Fibroblast of skin of left biceps (primary cell): ENCODE measurements at places on chromosomes 5 and 9.

GRCh38 chr5:38758774-38759600, 86.8 kb upstream of the OSMR start:
- DNase-seq, result peak; percentile 72

DNA sequence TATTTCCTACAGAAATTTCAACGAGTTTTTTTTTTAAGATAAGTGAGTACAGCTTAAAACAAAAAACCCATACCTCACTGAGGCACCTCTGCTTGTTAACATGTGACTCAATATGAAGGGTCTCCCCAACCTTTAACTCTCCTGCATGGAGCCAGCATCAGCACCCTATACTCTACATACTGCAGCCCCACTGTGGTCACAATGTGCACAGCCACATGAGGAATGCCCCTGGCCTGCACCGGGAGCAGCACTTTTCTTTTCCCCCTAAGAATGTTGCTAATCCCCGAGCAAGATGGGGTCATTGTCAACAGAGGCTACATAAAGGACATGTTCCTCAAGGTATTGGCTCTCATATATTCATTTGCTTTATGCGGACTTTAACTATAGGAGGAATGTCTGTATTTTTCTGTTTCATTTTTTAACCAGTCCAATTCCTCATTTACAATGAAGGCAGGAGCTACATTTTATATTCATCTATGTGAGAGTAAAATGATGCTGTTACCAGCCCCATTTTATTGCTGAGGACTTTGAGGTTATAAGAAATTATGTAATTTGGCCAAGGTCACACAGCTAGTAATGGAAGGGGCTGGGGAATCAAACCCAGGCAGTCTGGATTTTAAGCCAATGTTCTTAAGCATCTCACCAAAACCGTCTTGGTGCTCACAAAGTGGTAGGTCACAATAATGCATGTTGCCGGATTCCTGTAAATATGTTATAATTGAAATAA, 93.0 kb downstream of the APBA1 start:
- no peak for DNase-seq

- no peak for DNase-seq
These were observed 12.0 kb upstream of the PHYKPL start for GRCh38 chr5:178244576-178244975.

DNA sequence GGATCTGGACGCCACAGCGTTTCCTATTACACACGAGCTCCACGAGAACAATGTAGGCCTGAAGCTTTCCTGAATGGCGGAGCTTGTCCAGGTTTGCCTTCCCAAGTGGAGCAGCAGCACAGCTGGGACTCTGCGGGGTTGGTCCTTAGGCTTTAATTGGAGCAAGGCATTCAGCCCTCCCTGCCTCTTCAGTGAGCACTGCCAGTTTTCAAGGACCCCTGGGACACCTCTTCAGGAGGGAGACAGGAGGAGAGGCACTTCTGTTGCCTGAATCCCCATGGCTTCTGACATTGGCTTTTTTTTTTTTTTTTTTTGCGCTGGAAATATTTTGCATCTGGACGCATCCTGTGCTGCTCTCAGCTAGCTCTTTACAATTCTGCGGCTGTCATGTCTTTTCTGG, 179.4 kb downstream of the SEMA6A start:
- DNase-seq, result no peak

DNA sequence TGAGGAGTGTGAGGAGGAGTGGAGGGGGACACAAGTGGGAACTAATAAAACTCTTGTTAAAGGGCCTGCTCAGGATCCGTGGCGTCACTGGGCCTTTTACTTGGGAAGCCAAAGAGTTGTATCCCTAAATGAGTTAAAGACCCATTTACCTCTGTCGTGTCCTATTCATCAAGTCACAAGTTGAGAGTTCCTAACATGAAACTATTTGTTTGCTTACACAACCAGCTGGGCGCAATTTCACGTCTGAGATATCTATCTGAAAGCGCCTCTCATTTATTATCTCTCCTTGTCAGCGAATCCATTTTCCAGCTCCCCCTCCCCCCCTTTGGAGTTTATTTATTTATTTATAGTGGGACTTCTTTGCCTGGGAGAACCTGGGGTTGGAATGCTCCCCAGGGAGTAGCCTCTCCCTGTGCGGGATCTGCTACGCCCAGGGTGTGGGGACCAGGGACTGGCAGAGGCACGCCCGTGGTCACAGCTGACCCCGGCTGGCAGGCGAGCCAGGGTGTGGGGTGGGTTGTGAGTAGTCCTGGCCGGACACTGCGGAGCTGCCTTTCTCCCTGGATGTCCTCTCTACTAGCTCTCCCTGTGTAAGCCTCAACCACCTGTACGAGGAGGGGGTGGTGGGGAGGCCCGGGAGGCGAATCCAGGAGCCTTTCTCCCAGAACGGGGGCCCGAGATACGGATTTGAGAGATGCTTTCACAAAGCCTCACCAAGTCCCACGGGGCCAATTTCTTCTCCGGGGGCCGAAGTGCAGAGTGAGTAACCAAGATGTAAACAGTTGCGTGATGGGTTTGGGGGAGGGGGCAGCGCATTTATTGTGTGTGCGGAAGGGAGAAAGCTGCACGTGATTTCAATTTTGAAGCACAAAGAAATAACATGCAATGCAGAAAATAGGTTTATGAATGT, 15.3 kb downstream of the NR2F1 start:
- no peak for DNase-seq

DNA sequence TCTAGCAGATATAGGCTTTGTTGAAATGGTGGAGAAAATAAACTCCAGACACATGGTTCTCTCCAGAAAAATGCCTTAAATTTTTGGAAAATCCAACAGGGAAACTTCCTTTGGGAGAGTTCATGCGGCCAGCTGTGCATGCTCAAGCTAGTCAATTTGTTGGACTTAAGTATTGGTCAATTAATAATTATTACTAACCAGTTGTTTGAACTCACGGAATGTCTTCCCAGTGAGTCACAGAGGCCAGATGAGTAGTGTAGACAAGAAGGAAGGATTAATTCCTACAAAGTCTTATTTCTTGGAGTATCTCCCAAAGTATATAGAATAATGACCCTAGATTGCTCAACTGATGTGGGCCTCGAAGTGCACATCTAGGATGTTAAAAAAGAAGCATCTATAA, 103.6 kb downstream of the MACIR start:
- peak; percentile 24 for DNase-seq

GRCh38 chr5:52692039-52692438, 95.7 kb upstream of the ITGA1 start:
- DNase-seq, result peak; percentile 33

GRCh38 chr5:126562823-126563222, 32.2 kb downstream of the ALDH7A1 start:
- no peak for DNase-seq

GRCh38 chr9:119453980-119454379, 84.7 kb upstream of the BRINP1 start:
- no peak for DNase-seq

DNA sequence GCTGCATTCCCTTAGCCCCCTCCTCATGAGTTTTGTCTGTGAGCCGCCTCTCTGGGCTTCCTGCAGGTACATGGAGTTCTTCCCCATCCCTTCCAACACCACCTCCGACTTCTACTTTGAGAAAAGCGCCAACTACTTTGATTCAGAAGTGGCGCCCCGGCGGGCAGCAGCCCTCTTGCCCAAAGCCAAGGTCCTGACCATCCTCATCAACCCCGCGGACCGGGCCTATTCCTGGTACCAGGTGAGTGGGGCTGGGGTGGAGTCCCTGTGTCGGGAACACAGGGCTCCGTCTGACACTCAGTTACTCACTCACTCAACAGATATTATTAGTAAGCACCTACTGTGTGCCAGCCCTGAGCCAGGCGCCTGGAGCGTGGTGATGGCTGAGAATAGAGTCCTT, 37.3 kb downstream of the NDST1 start:
- no peak for DNase-seq
